ENCODE measurements at places on chromosomes 3 and 15.
A peak's percentile ranks its signal among the peaks of the same experiment; 100 is the strongest.

DNA sequence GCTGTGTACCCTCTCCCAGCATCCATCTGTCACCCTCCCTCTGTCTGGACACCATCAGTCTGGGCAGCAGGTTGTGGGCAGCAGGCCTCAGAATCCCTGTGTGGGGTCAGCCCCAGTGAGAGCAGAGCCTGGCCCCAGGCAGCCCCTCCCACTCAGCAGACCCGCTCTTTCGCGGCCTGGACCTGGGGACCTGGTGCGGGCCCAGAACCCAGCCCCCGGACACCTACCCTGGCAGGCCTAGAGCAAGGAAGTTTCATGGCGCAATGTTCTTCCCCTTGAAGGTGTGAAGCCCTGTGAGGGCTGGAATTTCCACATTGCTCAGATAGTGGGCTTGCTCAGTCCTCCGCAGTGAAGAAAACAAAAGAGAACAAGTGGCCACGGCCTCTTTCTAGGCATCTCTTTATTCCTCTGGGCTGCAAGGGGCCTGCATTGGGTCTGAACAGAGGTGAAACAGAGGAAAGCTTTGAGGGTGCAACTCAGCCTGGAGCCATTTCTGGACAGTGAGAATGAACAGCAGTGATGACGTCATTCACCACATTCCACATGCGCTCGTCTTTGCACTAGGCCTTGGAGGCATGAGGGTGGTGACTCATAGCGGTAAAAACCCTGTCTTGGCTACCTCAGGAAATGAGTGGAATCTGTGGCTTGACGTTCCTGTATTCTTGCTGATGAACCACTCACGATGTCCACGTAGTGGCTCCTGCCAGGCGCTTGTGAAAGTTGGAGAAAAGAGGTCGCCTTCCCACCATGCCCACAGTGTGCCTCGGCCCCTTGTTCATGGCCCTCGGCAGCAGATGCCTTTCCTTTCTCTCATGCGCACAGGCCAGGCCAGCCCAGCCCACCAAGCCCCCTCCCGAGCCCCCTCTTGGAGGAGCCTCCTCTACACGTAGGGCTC, 66.1 kb downstream of the SLC30A4 start:
- peak; percentile 96 for DNase-seq

- DNase-seq = no peak
These were observed 102.9 kb upstream of the KLF13 start for GRCh38 chr15:31223478-31224350.

DNA sequence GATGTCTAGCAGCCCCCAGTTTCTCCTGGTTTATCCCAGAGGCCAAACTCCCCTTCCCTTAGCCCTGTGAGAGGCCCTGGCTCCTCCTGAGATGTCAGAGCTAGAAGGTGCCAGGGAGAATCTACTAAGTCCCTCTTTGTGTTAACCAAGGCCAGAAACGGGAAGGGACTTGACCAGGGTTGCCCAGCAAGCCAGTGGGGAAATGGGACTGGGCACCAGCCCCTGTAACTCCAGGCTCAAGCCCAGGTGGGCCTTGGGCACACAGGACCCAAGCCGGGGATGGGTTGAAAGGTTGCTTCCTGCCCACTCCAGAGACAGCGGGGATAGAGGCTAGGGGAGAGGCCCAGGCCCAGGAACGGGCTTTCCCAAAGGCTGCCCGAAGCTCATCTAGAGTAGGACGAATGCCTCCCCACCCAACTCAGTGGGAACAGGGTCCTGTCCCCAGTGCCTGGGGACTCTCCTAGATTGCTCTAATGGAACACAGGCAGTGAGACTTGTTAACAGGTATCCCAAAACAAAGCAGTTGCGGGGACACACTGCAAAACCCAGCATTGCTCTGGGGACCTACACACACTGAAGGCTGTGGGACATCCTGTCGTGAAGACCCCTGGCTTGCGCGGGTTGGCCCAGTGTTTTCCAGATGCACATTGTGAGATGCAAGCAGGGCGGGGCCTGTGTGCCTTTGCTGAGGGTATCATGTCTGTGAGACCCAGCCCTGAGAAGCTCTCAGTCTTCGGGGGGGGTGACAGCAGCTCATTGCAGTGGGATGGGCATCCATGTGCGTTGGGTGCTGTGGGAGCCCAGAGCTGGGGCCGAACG, 12.9 kb upstream of the TXNRD3 start:
- no peak for DNase-seq

GRCh38 chr3:188262488-188262887, 108.5 kb downstream of the LPP start:
- DNase-seq = no peak

- no peak for DNase-seq
These were observed 222.4 kb downstream of the CACNA2D3 start for GRCh38 chr3:54344601-54345231.

- peak; percentile 78 for DNase-seq
These were observed 31.8 kb upstream of the RASA2 start for GRCh38 chr3:141454906-141455602.

- no peak for DNase-seq
These were observed 102.4 kb upstream of the PRR23E start for GRCh38 chr3:127090218-127091160.

- DNase-seq = no peak
These were observed 59.0 kb upstream of the PDZRN3 start for GRCh38 chr3:73683706-73684105.

- DNase-seq = no peak
These were observed 25.8 kb downstream of the COLQ start for GRCh38 chr3:15495461-15496340.

GRCh38 chr3:29268651-29269050, 12.2 kb upstream of the RBMS3 start:
- no peak for DNase-seq

DNA sequence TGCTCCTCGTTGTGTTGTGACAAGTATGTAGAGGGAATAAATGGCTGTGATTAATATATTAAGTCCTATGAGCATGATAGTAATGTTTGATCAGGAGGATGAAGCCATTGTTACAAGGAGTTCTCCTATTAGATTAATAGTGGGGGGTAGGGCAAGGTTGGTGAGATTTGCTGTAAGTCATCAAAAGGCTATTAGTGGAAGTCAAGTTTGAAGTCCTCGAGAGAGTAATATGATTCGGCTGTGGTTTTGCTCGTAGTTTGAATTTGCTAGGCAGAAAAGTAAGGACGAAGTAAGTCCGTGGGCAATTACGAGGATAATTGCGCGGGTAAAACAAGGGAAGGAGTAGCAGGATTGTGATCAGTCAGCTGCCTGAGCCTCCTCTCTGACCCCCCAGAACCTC, 26.0 kb upstream of the BUB1B start:
- no peak for DNase-seq

- DNase-seq = no peak
These were observed 48.5 kb downstream of the PXYLP1 start for GRCh38 chr3:141280086-141280485.

DNA sequence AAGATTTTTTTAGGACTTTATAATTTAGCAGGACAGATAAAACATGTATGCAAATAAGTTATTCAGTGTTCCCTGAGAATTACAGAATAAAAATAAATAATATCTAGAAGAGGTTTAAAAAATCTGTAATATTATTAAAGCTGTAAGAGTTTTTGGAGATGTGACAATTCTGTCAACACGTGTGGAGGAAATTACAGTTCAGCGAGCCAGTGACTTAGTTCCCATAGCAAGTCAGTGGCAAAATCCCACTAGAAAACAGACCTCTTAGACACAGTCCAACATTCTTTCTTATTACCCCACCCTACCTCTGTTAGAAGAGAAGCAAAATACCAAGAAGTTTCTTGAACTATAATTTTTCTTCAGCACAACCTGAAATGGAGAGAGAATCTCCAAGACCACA, 16.2 kb upstream of the DENND6A start:
- no peak for DNase-seq

- DNase-seq = no peak
These were observed 15.9 kb upstream of the MFSD1 start for GRCh38 chr3:158785972-158786371.

DNA sequence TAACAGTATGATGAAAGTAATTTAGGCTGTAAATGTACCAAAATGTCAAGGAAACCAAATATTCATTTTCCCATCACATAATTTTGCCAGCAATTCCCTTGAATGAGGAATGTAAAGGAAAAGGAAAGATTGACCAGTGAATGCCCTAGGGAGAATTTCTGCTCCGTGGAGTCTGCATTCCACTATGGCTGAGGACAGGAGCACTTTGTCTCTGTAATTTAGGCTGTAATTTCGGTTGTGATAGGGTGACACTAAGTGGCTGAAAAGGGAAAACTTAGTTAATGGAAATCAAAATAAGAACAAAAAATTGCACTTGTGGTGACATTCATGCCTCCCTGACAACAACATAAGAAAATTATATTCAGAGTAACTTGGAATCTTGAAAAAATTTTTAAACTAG, 8.3 kb upstream of the TMEM207 start:
- DNase-seq = no peak

GRCh38 chr3:179098388-179099077, 26.9 kb upstream of the ZMAT3 start:
- no peak for DNase-seq

- no peak for DNase-seq
These were observed 109.9 kb upstream of the SYNPR start for GRCh38 chr3:63168179-63168578.

DNA sequence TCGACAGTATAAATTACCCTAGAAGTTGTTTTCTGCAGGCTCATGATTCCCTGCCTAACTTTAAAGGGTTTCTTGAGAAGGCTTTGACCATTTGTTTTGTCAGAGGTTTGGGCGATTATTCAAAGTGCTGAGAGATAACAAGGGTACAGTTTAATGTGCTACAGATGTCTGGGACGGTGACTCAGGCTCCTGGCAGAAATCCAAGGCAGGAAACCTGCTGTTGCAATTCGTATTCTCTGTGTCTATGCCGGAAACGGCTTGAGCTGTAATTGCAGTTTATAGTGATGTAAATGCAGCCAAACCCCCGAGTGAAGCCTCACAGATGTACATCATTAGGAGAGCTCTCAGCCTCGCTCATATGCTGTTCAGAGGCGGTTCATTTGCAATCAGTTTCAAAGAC, 65.6 kb downstream of the SYNPR start:
- peak; percentile 98 for DNase-seq

DNA sequence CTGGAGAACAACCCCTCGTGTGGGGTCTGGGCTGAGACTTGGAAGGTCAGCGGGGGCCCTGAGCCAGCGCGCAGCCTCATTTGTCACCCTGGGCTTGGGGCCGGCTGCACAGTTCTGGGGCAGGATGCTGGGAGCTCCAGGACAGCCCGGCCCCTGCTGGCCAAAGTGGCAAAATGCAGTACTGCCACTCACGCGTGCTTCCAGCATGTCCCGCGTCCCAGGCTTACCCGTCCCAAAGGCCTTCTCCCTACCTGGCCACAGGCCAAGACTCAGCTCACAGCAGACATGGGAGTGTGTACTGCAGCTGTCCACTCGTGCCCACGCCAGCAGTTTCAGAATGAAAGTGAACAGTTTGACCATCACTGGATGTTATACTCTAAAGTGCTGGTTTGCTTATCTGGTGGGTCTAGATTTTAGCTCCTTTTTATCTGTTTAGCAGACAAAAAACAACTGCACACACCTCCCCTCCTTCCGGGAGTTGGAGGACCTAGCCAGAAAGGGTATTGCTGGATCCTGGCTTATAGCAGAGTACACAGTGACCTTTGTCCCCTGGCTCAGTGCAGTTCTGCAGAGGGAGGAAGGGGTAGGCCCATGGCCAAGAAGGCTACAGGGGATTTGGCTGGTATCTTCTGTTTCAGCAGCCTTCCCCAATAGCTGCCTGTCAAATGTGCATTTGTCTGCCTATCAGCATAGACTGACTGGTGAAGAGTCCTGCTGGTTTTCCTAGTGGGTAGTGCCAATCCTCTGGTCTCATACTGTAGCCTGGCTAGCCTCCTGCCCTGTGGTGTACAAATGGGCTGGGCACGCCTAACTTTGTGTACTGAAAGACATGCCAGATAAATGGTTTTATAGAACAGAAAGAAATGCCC, 23.2 kb upstream of the IP6K2 start:
- DNase-seq = peak; percentile 80

- DNase-seq = no peak
These were observed 63.9 kb downstream of the ADCY5 start for GRCh38 chr3:123385001-123385401.

- DNase-seq = no peak
These were observed 35.4 kb upstream of the KCNMB3 start for GRCh38 chr3:179286331-179286730.

GRCh38 chr3:112046599-112046998, 12.1 kb downstream of the TMPRSS7 start:
- DNase-seq = no peak

DNA sequence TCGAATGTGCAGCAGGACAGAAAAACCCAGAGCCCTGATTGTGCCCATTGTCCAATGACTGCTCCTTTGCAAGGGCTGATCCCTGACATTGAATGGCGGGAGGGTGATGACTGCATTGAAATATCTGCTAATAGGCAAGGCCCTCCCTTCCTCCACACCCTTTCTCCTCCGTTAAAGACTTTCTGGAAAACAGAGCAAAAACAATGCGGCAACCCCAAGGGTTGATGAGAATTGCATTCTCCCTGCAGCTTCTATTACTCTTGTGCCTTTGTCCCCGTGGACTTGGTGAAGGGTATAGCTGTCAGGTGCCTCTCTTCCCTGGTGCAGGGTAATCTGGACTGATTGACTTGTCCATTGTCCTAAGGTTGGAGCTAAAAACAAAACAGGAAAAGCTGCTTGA, 71.8 kb downstream of the THSD4 start:
- no peak for DNase-seq

GRCh38 chr3:87982421-87982820, 76.4 kb downstream of the CGGBP1 start:
- DNase-seq = no peak

- DNase-seq = no peak
These were observed 1.8 kb downstream of the TM4SF1 start for GRCh38 chr3:149375501-149376196.

DNA sequence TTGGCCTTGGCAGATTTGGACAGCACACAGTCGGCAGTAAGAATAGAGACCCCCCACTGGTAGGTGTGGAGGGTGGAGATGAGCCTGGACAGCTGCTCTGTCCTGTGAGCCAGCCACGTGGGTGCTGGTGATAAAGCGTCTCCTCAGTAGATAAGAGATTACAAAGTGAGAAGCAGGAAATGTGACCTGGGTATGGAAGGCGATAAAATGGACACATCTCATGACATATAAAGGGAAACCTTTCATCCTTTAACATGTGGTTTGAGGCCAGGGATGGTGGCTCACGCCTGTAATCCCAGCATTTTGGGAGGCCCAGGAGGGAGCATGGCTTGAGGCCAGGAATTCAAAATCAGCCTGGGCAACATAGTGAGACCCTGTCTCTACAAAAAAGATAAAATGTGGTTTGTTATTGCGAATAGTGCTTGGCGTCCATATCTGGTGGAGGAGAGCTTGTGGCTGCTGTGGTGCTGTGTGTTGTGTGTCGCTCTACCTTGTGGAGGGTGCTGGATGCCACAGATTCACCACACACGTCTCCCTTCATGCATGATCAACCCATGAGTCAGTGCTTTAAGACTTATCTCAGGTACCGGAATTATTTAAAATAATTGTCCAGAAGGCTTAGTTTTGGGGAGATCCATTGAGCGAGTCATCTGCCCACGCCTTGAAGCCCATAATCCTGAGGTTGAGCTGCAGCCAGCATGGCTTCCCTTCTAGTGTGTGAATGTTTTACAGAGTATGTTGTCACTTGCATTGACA, 157.0 kb downstream of the GABRG3 start:
- DNase-seq = no peak

- DNase-seq = no peak
These were observed 296.6 kb downstream of the ZNF621 start for GRCh38 chr3:40821315-40821714.

All from fibroblast of the conjunctiva (primary cell).